ENCODE measurements at places on chromosomes 4 and X. TPM values are rescaled to one million over a fixed set of nuclear protein-coding genes. Genes with fewer than 3 reads are reported as not detected.

- no peak for DNase-seq
These were observed 90.8 kb downstream of the NHS start for GRCh38 chrX:17465802-17466201.

NONO gene
- polyA plus RNA-seq: 631 TPM

NHSL2 gene
- 8.6 TPM for polyA plus RNA-seq

DNA sequence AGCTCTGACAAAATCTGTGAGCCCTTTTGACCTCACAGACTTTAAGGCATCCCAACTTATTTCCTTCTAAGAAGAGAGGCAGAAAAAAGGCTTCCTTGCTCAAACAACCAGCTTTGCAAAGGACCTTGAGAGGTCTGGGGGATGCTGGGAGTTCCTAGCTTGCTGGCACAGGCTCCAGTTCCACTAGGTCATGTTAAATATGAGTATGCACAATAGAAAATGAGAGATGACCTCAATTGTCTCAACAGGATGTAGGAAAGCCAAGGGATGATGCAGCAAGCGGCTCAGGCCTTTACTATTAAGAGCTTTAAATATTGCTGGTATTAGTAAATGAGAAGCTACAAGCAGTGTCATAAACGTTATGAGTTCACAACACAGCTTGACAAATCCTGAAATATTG lies 13.3 kb upstream of the ZNF827 start:
- no peak for DNase-seq

TMEM150C gene
- polyA plus RNA-seq: 27.5 TPM

- no peak for DNase-seq
These were observed 430.5 kb downstream of the NAP1L3 start for GRCh38 chrX:93242897-93243296.

TEX13D gene
- not detected for polyA plus RNA-seq

GRCh38 chr4:15765910-15766697 lies 12.0 kb upstream of the CD38 start:
- no peak for DNase-seq

DEFB131A gene
- not detected for polyA plus RNA-seq

GRCh38 chrX:15988661-15989603 lies 134.3 kb upstream of the AP1S2 start:
- no peak for DNase-seq

DNA sequence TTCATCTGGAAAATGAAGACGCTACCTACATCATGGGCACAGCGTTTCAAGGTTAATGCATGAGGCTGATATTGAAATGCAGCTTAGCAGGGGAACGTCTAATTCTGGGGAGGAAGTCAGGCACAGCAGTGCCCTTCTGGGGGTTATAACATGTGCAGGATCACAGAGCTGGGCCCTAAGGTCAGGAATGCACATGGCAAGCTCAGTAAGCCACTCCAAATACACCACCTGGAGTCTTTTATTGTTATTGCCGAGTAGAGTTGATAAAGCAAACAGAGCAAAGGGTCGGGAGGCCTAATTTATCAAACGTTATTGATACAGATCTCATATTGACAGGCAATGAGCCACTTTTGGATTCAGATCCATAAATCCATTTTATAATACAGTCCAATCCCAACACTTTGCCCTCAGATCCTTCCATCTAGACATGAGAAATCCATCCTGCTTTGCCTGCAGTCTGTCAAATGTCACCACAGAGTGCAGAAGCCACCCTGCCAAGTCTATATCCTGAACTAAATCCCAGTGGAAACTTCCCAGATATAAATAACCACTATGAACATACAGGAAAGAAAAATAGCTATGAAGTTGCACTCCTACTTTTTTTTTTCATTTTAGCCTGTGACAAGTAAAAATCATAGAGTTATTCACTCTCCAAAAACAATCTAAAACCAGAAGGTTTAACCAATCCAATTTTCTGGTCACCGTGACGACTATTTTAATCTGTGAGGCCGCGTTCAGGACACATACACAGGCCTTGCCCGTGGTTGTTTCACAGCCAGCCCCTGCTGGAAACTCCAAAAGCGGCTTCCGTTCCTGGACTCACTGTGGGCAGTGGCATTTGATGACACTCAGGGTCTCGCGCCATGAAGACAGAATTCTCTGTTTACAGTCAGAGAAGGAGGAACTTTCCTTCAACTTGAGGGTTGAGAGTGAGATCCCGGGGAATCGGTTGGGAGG lies 335.4 kb downstream of the DHX15 start:
- no peak for DNase-seq

SSX4 gene
- polyA plus RNA-seq: not detected

DNA sequence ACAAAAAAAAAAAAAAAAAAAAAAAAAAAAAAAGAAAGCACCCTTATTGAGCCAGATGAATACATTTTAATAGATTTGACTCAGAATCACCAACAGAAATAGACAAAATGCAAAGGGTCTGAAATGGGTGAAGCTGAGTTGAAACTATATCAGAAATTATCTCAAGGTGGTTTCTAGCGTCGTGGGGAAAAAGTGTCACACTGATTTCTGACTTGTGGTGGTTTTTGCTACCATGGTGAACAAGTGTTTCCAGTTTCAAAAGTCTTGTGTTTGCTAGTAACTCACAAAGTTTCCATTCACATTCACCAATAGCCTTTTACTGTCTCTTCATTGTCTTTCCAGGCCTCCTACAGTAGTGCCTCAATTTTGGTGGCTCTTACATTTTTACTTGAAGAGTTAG lies 135.5 kb downstream of the ARHGAP24 start:
- DNase-seq: no peak

USP17L22 gene
- not detected for polyA plus RNA-seq

CPE gene
- polyA plus RNA-seq: 124 TPM

DNA sequence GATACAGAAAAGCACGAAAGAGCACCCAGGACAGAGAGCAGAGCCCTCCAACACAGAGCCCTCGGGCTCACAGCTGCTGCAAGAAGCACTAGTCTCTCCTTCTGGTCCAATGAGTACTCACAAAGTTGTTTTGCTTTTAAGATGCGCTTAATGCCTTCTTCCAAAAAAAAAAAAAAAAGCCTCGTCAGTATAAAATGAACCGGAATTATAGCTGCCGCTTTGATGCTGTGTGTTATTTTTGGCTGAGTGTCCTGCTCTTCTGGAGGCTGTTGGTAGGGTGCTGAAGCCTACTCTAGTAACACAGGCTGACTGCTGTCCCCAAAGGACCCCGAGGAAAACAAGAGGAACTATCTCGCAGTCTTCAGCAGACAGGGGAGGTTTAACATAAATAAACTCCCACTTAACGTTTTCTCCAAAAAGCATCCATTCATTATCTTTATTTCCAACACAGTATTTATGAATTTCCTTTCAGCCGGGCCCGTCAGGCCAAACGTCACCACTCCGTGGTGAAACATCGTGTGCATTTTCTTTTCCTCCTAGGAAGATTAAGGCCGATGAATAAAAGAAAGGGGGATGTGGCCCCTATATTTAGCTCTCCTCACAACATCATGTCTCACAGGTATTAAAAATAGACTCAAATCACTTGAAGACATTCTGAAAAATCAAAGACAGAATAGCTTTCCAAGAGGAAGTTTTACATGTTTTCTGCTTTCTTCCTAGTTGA lies 213.7 kb upstream of the PPARGC1A start:
- peak; percentile 65 for DNase-seq

DNA sequence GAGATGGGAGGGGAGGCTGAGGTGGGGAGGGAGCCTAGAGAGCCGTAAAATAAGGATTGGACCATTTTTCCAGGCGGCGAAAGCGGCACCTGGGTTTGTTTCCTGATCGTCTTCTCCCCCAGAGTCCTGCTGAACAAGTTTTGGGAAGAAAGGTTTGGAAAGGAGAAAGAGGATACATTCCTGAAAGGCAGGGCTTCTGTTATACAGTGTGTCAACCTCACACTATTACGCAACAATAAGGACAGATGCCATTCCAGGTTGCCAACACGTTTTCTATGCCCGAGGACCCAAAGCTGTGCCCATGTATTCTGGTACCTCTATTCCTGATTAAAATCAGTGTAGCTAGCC lies 658 bp downstream of the SCOC start:
- no peak for DNase-seq

AADAT gene
- polyA plus RNA-seq: 23.9 TPM

ART3 gene
- 0.40 TPM for polyA plus RNA-seq

CAPN6 gene
- 25.8 TPM for polyA plus RNA-seq

DNA sequence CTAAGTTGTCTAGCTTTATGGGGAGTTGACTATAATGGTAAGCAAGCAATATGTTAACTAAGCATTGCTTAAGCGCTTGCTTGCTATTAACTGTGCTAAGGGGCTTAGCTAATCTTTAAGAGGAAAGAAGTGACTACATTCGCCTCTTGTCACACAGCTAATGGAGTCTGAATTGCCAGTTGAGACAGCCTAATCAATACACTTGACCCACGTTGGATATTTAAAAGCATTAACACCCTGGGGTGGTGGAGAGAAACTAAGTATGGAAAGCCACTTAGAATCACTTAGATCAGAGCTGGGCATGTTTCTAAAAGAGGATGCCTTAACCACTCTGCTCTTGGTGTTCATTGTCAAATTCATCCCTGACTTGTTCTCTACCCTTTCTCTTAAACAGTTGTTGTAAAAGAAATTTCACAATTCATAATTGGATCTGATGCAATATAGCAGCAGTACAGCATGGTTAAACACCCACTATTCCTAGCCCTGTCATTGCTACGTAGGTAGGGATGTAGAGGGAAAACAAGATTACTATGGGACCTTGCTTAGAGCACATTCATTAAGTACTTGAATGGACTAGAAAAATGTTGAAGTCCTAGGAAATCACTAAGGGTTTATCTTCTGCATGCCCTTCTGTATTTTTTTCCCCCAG lies 3.5 kb downstream of the ZAR1 start:
- no peak for DNase-seq

DNA sequence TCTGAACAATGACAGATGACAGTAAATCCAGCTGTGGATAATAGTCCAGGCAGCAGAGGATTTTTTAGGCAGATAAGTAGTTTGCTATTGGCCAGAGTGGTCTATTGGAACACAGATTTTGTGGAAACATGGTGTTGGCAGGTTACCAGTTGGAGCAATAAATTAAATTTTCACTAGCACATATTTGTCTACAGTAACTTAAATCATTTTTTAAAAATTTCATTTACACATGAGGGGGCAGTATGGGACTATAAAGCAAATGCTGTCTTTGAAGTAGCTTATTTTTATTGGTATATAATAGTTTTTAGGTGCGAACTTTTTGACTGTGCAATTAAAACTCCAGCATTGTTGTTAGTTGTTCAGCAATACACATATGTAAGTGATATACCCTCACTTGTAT lies 289.8 kb downstream of the ARHGAP10 start:
- DNase-seq: no peak

DNA sequence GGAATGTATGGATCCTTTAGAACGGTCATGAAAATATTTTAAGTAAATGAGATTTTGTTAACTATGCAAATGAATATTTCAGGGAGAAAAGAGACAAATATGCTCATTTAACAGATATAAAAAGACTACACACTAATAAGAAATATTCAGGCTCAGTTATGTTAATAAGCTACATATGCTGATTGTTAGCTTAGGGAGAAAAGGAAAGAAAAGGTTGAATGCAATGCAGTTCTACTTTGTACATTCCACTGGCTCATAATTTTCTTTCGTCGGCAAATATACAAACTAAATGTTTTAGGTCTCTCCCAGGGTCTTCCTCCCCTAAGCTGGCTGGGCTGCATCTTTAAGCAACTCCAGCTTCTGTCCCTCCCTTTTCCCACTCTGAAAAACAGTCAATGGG lies 2.7 kb upstream of the RTL3 start:
- DNase-seq: no peak

ZMAT1 gene
- 26.4 TPM for polyA plus RNA-seq

GYG2 gene
- 15.2 TPM for polyA plus RNA-seq

GRCh38 chrX:39310891-39311290 lies 509.6 kb downstream of the MID1IP1 start:
- no peak for DNase-seq

GRCh38 chrX:42696536-42697124 lies 81.3 kb downstream of the PPP1R2C start:
- DNase-seq: no peak

DNA sequence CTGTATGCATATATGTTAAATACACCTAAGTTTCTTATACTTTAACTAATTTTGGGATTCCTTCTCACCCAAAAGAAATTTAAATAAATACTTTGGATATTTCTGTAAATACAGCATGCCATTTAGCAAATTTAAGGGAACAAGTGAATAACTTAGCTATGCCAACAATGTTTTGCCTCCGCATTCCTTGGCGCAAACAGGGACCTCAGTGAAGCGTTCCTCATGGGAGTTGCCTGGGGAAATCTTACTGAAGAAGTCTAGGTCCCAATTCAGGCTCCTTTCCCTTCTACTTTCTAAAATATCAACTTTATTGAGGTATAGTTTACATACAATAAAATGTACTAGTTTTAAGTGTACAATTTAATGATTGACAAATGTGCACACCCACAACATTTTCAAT lies 25.0 kb downstream of the COL4A5 start:
- no peak for DNase-seq

GRCh38 chr4:164383358-164384220 lies 370.3 kb upstream of the SMIM31 start:
- no peak for DNase-seq

MAGEB2 gene
- polyA plus RNA-seq: not detected

MEPE gene
- polyA plus RNA-seq: not detected
